ENCODE measurements at places on chromosomes 12 and 14.
A peak's percentile ranks its signal among the peaks of the same experiment; 100 is the strongest.

GRCh38 chr14:99169776-99170356 lies 102.1 kb downstream of the BCL11B start:
- no peak for DNase-seq

GRCh38 chr14:56351861-56352260 lies 227.7 kb upstream of the TMEM260 start:
- DNase-seq: no peak

DNA sequence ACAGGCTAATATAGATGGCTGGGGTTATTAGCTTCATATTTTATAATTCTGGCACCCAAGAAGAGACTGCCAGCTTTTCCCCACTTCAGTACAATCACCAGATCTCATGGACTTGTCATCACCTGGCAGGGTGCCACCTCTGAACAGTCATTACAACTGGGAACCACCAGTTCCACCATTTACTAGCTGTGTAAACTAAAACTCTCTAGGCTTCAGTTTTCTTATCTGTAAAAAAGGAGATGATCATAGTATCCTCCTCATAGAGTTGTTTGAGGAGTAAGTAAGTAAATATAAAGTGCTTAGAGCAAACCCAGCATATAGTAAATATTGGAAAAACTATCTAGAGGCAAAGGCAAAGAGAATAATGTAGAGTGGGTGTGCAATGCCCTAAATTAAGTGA lies 19.3 kb downstream of the CPNE8 start:
- no peak for DNase-seq

GRCh38 chr14:51351997-51352396 lies 112.0 kb downstream of the TMX1 start:
- no peak for DNase-seq

- no peak for DNase-seq
Measured at GRCh38 chr12:109557805-109558204, 15.5 kb downstream of the MMAB start.

DNA sequence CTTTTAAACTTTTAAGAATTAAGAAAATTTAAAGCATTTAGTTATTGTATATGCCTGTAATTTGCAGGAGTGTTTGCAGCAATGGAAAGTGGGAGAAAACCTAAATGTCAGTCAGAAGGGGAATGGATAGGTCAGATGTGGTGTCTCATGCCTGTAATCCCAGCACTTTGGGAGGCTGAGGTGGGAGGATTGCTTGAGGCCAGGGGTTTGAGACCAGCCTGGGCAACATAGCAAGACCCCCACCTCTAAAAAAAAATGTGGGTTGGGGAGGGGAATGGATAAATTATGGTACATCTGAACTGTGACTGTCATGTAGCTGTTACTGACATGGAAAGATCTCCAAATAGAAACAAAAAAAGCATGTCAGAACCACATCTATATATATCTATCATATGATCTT lies 2.1 kb downstream of the MRPL42 start:
- no peak for DNase-seq

DNA sequence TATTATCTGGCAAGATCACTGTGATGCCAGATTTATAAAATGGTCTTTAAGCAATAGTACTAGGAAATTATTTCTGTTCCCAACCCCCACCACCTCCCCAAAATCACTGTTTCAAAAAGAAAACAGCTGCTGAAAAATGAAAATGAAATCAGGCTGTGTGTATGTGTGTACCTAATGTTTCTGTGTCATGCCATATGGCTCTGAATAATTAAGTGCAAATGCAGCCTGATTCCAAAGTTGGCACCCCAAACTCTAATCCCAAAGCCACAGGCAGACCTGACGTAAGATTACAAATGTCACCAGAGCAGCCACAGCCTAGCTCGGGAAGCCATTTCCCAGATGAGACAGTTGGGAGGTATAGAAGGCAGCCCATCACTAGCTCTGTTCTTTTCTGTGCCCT lies 175.5 kb downstream of the MED13L start:
- no peak for DNase-seq

DNA sequence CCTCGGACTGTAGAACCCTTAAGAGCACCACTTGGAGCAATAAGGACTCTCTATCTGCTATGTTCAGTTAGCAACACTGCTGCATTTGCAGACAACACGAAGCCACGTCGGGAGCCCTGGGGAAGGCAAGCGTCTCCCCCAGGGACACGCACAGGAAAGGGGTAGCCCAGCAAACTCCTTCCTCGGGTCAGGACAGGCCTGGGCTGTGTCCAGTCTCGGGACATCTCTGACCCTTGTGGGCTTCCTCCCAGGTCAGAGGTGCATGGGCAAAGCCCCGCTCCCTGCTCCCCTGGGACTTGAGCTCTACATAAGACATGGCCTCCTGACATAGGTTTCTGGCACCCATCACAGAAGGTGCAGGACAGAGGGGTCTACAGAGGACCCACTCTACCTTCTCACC lies 119.5 kb downstream of the PIWIL1 start:
- no peak for DNase-seq

DNA sequence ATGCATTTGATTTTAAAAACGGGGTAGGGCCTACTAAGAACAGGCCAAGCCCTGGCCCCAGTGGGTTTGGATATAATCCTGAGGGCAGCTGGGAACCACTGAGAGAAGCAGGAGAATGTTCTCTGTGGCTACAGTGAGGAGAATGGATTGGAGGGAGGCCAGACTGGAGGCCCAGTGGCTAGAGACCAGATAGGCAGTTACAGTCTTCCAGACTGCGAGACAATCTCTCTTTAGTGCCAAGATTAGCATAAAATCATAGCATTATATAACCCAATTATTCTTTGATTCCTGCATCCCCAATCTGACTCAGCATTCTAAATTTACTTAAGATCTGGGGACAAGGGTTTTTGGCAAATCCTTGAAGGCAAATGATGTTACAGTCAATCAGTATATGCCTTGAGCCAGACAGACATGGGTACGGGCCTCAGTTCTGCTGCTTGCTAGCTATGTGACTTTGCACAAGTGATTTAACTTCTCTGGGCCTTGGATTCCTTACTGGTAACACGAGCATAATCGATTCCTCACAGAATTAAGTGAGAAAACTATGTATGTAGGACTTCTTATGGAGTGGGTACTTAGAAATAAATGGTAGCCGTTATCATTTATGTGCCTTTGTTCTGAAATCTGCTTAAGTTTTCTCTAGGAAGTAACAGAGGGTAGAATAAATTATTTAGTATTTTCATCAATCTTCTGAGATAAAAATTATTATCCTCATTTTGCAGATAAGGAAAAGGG lies 18.3 kb downstream of the NINJ2 start:
- no peak for DNase-seq

- no peak for DNase-seq
Measured at GRCh38 chr12:127911291-127911690, 355.7 kb upstream of the TMEM132C start.

GRCh38 chr12:59593761-59594160 lies 2.1 kb upstream of the SLC16A7 start:
- no peak for DNase-seq

DNA sequence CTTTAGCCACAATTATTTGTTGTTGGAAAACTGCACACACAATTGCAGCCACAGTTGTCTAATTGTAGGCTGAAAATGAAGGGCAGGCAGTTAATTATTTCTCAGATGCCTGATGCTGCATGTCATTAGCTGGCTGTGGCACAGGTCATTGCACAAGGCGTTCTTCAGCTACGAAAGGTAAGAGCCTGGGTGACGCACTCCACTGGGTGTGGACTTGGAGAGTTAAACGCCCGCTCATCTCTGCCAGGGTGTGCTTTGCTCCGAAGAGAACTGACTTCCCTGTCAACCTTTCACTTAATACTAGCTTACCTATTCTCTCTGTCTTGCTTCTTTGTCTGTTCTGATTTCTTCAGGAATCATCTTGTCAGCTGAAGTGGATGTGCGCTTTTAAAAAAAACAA lies 91.4 kb upstream of the CPM start:
- DNase-seq: no peak

- DNase-seq: no peak
Measured at GRCh38 chr14:69401841-69402240, 3.3 kb downstream of the SLC39A9 start.

DNA sequence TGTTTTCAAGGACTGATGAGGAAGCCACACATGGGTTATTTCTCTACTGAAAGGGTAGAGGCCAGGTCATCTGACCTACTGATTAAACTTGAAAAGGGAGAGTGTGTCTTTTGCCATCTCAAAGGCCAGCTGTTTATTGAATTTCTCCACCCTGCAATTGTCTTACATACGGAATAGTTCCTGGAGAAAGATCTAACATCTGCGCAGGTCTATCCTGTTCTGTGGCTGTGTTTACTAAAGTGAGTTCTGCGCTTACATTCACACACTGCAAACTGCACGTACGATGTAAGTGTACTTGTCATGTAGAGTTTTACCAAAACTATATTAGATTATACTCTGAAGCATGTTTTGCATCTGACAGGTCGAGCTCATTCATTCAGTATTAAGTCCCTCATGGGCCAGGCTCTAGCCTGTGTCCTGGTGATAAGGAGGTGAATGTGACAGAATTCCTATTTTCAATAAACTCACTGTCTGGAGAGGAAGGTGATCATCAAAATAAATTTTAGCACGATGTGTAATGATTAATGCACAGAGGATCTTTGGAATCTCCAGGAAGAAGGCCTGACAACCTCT lies 96.6 kb downstream of the PRKCH start:
- no peak for DNase-seq

- DNase-seq: no peak
Measured at GRCh38 chr12:107351713-107352112, 258.4 kb upstream of the CRY1 start.

GRCh38 chr14:98909251-98909944 lies 362.6 kb downstream of the BCL11B start:
- no peak for DNase-seq

DNA sequence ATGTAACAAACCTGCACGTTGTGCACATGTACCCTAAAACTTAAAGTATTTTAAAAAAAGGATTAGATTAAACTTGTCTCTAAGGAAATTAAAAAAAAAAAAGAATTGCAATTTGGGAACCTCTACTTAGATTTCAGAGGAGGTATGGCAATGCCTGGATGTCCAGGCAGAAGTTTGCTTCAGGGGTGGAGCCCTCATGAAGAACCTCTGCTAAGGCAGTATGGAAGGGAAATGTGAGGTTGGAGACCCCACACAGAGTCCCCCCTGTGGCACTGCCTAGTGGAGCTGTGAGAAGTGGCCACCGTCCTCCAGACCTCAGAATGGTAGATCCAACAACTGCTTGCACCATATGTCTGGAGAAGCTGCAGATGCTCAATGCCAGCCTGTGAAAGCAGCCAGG lies 279.6 kb upstream of the CCDC196 start:
- peak; percentile 6 for DNase-seq

DNA sequence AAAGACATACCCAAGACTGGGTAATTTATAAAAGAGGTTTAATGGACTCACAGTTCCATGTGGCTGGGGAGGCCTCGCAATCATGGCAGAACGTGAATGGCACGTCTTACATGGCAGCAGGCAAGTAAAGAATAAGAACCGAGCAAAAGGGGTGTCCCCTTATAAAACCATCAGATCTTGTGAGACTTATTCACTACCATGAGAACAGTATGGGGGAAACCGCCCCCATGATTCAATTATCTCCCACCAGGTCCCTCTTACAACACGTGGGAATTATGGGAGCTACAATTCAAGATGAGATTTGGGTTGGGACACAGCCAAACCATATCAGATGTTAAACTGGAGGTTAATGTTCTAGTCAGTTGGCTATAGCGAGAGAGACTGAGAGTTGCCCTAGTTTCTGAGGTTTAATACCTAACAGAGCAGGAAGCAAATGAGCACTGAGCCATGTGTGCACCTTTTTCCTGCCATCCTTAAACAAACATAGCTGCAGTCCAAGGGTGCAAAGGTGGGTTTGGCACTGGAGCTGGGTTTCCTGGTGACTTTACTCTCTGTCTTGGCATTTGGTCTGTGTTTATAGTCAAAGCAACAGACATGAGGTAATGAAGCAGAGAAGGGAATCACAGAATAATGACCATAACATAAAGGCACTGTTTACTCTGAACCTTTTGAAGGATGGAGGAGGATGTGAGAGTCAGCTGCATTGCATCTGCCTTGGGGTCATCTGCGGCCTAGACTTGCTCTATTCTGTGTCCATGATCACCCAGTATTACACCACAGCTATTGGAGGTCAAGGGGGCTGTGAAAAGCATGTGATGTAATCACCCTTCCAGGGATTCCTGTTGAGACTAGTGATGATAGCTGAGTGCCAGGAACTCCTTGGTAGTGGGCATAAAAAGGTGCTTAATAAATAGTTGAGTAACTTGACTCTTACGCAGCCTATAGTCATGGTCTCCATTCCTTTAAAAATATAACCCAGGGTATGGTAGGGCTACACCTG lies 83.6 kb upstream of the USP44 start:
- no peak for DNase-seq

DNA sequence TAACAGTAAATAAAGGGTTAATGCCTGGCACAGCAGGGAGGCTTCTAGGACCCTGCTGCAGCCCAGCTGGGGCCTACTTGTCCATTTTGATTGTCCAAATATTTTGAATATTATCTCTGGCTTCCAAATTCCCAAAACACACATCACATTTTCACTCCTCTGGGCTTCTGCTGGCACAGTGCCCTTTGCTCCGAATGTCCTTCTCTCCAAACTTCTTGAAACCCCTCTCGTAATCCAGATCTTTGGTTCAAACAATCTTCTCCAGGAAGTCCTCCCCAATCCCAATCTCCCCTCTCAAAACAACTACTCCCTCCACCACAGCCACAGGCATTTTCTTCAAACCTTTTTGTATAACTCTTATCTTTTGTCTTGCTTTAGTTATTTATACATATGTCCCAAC lies 225.6 kb downstream of the PPM1H start:
- no peak for DNase-seq

DNA sequence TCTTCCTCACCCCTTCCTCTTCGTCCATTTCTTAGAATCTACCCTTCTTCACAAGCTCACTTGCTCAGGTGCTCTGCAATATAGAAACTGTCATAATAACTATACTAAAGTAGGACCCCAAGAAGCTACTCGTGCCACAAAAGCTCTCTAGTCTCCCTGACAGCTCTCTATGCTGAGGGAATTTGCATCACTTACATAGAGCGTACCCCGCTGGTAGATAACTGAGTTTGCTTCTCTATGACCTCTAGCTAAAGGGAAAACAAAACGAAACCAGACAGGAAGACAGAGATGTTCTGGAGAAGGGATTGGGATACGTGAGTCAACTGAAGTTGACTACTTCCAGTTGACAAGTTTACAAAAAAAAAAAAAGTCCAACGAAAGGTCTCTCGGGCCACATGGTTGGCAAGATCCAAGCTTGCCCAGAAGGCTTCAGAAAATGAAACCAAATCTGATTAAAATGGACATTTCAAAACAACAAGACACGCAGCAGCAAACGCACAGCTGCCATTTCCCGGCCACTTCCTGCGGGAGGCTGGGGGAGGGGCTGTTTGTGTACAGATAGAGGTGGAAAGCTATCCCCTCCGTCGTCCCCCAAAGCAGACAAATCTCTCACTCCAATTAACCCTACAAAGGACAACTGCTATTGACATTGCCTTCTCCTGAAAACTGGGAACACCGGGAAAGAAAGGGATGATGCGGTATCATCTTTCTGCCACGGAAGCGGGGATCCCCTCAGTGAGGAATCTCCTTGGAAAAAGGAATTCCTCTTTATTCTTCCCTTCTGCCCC lies 1.3 kb downstream of the BAZ2A start:
- DNase-seq: peak; percentile 64
